ENCODE measurements at places on chromosomes 1 and 21. TPM values are rescaled to one million over a fixed set of nuclear protein-coding genes. Genes with fewer than 3 reads are reported as not detected.

GRCh38 chr1:158999316-159000069, 10.2 kb upstream of the IFI16 start:
- peak; percentile 69 for DNase-seq

TMCC2 gene
- total RNA-seq = 1.3 TPM

SERINC2 gene
- 1.3 TPM for total RNA-seq

GRCh38 chr1:150320667-150320978, 710 bp upstream of the PRPF3 start:
- no peak for DNase-seq

CLCC1 gene
- total RNA-seq = 29.1 TPM

- DNase-seq = no peak
Measured at GRCh38 chr1:238953448-238954010, 432.8 kb upstream of the CHRM3 start.

DNA sequence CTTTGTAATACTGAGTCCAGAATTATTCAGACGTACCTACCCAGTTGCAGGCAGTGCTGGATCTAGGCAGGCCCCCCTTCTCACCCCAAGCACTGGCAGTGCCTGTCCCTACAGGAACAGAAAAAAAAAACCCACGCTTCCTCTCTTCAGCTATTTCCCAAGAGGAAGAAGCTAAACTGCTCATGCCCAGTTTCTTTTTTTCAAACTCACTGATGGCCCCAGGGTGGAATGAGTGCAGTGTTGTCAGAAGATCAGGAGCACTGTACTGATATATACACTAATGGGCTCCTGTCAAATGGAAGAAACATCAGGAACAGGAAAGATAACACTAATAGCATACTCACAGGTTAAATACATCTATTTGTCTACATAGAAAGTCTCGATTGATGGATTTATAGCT, 28.2 kb upstream of the DOCK7 start:
- DNase-seq = no peak

GRCh38 chr1:67626090-67626860, 58.7 kb upstream of the GADD45A start:
- DNase-seq = no peak

DNA sequence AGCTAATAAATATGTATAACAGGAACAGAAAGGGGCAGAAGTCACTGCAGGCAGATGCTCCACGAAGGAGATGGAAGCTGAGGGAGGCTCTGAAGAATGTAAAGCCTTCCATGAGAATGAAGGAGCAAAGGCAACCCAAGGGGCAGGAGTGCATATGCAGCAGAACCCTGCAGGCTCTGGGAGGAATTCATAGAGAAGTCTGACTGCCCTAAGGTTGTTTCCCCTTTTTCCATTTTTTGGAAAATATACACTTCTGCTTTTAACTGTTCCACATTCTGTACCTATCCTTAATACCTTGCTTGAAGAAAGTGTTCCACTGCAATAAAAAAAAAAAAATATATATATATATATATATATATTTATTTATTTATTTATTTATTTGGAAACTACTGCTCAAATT, 69.6 kb downstream of the CD34 start:
- DNase-seq = no peak

- no peak for DNase-seq
Measured at GRCh38 chr1:229950020-229950419, 117.0 kb upstream of the GALNT2 start.

AIRE gene
- not detected for total RNA-seq

DNA sequence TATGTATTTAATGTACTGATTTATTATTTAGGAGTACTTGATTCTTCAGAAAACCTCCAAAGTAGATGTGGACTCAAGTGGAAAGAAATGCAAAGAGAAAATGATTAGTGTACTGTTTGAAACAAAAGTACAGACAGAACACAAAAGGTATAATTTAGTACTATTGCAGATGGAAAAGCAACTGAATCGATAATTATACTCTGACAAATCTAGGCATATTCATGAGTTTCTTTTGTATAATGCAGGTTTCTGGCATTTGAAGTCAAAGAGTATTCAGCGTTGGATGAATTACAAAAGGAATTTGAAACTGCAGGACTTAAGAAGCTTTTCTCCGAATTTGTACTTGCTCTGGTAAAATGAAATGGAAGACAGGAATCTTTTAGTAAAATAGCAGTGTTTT, 12.5 kb downstream of the RWDD3 start:
- DNase-seq = no peak

GRCh38 chr1:183310753-183311479, 107.3 kb downstream of the NMNAT2 start:
- no peak for DNase-seq

- DNase-seq = no peak
Measured at GRCh38 chr1:97254731-97255463, 533.3 kb downstream of the PTBP2 start.

- peak; percentile 34 for DNase-seq
Measured at GRCh38 chr1:2559509-2560298, 3.5 kb downstream of the TNFRSF14 start.

DNA sequence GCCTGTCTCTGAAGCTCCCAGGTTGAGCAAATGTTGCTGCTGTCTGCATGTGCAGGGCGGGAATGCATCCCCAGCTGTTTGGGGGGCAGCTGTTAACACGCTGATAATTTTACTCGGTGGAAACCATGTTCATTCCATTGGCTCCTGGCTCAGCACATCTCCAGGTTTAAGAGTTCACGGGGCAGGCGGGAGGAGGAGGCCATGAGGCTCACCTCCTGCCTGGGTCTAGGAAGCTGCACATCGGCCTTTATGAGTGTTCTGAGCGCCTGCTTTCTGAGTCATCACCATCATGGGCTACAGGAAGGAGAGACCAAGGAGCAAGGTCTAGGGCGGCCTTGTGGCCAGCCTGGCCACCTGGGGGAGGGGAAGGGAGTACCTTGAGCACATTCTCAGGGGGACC, 29.7 kb downstream of the AJAP1 start:
- DNase-seq = no peak

GRCh38 chr1:96660503-96660902, 61.1 kb upstream of the PTBP2 start:
- DNase-seq = no peak

VANGL2 gene
- 2.6 TPM for total RNA-seq

GJB3 gene
- not detected for total RNA-seq

- no peak for DNase-seq
Measured at GRCh38 chr1:61301824-61302657, 219.7 kb downstream of the NFIA start.

DNA sequence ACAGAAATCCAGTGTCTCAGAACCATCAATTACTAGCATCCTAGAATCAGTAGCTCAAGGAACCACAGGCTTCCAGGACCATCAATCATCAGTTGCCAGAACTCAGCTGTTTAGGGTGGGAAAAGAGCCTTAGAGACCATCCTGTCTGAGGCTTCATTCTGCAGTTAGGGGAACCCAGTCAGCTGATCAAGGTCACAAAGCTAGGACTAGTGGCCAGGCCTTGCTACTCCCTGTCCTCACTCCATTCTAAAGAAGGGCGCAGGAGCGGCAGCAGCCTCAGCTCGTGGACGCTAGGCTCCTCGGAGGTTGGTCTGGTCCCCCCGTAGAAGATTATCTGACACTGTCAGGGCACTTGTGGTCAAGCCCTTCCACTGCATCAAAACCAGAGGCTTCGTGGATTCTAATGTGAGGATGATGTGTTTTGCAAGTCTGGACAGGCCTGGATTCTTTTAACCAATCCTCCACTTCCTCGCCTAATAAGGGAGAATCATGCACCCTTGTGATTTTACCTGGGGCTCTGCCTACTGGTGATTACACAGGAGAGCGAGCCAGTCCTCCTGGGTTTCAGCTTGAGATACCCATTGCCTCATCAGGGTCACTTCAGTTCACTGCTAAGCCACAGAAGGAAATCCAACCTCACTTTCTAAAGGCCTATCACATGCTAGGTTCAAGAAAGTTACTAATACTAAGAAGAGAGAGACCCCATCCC, 41.7 kb upstream of the IFFO2 start:
- no peak for DNase-seq

EXOC8 gene
- 11.1 TPM for total RNA-seq

C1orf87 gene
- total RNA-seq = not detected

GRCh38 chr1:66984491-66984890, 59.7 kb downstream of the MIER1 start:
- no peak for DNase-seq

DNA sequence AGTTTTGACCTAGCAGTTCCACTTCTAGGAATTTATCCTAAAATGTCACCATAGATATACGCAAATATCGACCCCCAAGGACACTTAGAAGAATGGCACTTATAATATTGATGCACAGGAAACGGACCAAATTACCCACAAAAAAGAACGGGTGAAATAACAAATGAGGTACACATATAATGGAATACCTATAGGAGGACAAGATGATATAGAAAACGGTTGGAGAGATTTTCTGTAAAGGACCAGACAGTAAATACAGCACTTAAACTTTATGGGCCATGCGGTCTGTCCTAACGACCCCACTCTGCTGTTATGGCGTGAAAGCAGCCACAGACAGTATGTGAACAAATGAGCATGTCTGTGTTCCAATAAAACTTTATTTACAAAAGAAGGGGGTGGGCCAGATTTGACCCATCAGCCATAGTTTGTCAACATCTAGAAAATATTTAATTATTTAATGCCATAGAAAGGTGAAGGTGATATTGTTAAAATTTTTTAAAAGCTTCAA, 2.4 kb downstream of the TMPRSS3 start:
- DNase-seq = no peak

KDF1 gene
- total RNA-seq = 0.37 TPM

GBP4 gene
- total RNA-seq = 8.8 TPM

- peak; percentile 90 for DNase-seq
Measured at GRCh38 chr1:55067022-55067778, 27.9 kb downstream of the PCSK9 start.

DNA sequence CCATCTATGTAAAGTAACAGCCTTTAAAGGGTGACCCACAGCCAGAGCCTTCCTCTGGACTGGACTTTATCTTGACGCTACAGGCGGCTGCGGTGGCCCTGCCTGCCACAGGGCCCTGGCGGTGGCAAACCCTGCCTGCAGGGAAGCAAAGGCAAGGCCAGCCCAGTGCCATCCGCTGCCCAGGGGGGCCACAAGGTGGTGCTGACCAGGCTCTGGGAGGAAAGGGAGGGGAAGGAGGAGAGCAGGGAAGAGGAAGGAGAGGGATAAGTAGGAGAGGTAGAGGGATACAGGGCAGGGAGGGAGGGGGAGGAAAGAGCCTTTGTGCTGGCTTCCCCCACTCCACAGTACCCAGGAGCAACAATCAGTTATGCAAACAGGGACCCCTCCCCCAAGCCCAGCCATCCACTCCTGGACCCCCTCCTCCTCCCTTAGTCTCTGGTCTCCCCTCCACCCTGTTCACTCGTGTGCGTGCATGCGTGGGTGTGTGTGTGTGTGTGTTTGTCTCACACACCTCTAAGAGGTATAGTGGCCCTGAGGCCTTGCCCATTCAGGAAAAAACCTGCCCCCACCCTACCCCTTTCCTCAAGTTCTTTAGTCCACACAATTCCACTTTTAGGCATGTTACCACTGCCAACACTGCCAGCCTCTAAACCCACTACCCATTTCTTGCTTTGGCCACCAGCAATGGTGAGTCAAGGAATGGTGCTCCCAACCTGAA, 30.3 kb downstream of the SSBP3 start:
- peak; percentile 65 for DNase-seq

USH2A gene
- 2.3 TPM for total RNA-seq

GRCh38 chr1:200838676-200839445, 33.9 kb upstream of the GPR25 start:
- DNase-seq = no peak

DNA sequence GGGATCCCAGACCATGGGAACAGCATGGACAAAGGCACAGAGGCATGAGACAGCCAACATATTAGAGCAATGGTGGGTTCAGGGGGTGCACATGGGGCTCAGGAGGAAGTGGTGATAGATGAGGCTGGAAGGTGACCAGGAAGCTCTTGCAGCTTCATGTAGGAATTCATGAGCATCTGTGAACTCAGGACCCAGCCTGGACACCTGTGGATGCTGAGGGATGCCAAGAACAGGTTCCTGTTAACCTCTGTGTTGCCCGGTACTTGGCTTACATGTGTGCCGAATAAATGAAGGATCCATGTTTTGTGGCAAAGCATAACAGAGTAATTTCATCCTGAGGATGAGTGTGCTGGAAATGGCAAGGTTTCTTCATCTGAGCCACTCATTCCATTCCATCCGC, 9.3 kb upstream of the SSBP3 start:
- no peak for DNase-seq

DNA sequence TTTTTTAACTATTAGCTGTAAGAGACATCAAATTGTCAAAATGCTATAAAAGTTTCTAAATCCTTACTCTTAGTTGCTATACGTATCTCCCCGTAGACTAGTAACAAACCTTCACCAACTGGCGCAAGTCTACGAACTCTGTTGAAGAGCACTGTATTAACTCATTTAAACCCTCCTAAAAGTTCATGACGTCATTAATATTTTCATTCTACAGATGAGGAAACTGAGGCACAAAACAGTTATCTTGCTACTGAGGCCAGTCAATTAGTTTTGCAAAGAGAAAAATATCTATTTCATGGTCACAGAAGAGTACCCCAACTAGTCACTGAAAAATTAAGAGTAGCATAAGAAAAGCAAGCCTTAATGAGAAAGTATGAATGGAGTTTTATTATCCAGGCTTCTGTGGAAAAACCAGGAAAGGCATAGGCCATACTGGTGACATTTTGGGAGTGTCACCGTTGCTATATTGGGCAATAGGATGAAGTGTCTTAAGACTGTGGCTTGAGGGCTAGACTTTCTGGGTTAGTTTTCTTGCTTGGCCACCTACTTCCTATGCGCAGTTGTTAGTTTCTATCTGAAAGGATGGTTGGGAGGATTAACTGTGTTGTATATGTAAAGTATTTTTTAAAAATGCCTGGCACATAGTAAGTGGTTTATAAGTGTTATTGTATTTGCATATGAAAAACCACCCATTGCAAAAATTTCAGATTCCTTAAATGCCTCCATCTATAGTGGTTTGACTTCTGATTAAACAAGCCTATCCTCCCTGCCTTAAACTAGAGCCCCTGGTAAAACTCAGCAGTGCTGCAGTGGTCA, 52.4 kb upstream of the SYT14 start:
- DNase-seq = no peak

GRCh38 chr1:212920896-212921295, 29.4 kb upstream of the VASH2 start:
- no peak for DNase-seq
